CD4-positive, alpha-beta T cell treated with Interleukin-15 for 4 hours (primary cell): ENCODE measurements at places on chromosomes 13 and 19.

DNA sequence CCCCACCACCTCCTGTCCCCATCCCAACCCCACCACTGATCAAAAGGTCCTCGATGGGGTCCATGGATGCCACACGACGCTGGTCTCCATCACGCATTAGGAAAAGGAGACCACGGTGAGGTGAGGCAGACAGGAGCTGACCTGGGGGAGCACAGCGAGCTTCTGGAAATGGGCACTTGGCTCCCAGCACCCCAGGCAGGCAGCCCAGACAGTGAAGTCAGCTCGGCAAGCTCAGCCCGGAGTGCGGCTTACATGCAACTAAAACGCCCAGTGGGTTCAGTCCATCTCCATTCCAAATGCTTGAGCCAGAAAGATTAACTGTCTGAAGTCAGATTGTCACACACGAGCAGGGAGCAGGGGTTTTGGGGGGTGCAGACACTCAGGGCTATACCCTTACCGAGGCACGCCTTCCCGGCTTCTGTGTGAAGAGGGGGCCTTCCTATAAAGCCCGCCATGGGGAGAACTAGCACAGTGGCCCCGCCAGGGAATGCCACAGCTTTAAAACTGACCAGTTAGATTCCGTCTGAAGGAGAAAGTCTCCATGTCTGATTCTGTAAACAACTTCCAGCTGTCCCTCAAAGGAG lies 79.4 kb downstream of the SPACA7 start:
- no peak for DNase-seq

DNA sequence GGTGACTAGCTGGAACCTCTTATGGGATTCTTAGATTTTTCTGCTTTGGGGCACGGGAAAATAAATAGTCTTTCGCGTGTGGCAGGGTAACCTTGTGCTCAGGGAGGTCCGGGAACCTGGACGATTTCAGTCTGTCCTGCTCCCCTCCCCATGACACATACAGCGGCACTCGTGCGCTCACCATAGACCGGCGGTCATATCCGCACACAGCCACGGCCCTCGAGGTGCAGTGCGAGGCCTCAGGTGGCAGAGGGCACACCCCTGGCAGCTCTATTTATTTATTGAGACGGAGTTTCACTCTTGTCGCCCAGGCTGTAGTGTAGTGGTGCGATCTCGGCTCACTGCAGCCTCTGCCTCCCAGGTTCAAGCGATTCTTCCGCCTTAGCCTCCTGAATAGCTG lies 3.0 kb downstream of the ONECUT3 start:
- DNase-seq: no peak

DNA sequence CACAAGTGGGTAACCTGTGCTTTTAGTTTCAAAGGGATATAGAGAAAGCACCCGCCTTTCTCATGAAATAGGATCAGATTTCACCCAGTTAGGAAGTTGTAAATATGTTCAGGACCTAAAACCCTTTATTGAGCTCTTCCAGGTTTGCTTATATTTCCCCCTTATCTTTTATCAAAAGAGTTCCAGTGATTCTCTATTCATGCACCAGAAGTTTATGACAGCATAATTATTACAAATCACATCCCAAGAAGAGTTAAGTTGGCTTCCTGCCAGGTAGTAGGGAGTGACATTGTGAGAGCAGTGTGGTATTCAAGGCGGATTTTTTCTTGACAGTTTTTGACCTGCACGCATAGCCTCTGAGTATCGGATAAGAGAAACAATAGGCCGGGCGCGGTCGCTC lies 190.3 kb downstream of the STK24 start:
- DNase-seq: no peak

DNA sequence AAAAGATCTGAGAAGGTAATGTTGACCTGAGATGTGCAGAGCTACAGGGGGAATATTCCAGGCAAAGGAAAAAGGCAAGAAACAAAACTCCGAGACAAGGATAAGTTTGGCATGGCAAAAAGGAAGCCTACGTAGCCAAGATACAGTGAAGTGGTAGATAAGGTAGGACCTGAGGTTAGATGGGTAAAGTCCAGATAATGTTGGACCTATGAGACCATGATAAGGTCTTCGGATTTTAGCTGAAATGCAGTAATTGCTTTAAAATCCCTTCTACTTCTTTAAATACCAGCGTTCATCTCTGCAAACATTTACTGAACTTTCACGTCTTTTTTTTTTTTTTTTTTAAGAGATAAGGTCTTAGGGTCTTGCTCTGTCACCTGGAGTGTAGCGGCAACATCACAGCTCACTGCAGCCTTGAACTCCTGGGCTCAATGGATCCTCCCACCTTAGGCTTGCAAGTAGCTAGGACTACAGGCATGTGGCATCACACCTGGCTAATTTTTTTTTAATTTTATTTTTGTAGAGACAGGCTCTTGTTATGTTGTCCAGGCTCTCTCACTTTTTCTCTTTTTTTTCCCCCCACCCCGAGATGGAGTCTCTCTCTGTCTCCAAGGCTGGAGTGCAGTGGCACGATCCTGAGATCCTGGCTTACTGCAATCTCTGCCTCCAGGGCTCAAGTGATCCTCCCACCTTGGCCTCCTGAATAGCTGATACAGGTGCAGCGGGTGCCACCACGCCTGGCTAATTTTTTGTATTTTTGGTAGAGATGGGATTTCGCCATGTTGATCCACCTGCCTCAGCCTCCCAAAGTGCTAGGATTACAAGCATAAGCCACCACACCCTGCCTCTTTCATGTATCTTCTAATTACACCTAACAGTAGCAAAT lies 4.2 kb upstream of the WBP4 start:
- DNase-seq: no peak

DNA sequence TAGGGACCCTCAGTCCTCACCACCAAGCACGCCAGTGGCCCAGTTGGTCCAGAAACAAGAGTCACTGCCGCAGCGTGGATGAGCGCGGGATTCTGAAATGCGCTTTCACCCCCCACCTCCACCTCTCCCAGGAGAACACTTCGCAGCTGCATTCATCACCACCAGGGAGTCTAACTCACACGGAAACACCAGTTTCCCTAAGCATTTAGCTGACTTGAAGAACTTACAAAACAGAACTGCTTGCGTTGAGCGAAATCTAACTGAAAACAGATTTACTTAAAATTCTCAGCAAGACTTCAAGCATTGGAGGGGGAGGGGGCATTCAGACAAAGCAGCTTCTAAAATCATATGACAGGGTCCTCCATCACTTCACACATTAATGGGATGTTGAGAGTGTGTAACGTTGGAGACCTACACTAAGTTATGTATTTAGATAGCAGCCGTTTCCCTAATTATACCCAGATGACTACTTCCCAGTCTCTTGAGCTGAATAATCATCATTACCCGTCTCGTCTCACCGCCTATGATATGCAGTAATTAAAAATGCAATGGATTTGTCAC lies 258.2 kb upstream of the IRS2 start:
- DNase-seq: no peak
